Fibroblast of skin of right quadriceps (primary cell): ENCODE measurements at places on chromosomes 4 and X.
A peak's percentile ranks its signal among the peaks of the same experiment; 100 is the strongest.

DNA sequence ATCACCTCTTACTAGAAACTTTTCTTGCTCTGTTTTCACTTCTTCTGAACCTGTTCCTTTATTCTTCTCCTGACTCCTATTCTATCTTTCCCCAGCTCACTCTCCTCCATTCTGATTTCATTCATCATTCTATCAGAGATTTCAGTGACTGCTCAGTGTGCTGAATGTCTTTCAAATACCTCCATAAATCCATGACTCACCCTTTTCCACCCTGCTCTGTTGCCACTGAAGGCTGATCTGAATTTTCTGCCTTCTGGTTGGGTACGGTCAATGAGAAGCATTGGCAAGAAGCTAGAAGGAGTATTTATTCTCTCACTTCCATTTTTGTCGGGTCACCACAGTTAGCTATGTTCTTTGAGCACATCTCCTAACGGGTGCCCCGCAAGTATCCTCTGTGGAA, 265.9 kb downstream of the CBLL2 start:
- DNase-seq: peak; percentile 9

GRCh38 chr4:165814256-165815020, 58.6 kb upstream of the TLL1 start:
- DNase-seq: peak; percentile 44

GRCh38 chr4:39451423-39452023, 7.2 kb downstream of the RPL9 start:
- no peak for DNase-seq

DNA sequence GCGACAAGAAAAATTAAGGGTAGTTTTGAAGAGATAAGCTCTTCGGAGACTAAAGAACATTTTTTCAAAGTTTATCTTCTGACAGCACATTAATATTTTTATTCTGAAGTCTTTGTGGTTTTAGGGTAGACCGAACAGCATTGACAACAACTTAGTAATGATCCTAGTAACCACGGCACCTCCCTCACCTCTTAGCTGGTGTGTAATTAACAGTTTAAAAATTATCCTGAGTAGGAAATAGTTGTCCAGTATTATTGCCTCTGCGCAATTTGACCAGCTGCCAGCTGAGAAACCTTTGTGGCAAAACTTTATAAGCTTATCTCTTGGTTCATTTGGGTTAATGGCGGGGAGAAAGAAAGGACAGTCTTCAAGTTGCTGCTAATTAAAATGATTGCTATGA, 213.6 kb downstream of the CBLL2 start:
- no peak for DNase-seq
